Fibroblast of villous mesenchyme (primary cell): ENCODE measurements at places on chromosomes 13 and 19.

- no peak for DNase-seq
Observed at GRCh38 chr13:106286811-106287210, 248.7 kb downstream of the EFNB2 start.

DNA sequence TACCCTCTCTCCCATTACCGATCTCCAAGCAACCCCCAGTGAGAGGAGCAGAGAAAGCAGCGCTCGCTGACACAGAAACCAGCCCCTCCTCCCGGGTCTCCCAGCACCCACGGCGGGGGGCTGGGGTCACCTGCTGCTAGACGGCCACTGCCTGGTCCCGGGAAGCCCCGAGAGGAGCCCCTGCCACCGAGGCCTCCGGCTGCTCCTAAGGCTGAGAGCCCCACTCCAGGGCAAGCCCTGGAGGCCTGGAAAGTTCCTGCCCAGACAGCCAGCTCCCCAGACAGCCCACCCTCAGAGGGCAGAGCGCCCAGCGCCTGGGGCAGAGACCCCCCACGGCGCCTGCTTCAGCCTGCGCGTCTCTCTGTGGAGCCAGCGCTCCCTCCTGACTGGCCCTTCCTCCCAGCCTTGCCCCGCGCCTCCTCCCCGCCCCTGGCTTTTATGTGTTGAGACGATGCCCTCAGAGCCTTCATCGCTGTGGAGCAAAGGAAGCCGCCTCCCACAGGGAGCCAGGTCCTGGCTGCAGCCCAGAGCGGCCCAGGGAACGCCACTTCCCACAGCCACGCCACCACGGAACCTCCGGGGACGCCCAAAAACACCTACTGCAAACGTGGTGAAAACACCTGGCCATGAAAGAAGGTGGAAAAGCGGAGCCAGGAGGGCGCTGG, 51.1 kb downstream of the MLLT1 start:
- DNase-seq, result no peak

DNA sequence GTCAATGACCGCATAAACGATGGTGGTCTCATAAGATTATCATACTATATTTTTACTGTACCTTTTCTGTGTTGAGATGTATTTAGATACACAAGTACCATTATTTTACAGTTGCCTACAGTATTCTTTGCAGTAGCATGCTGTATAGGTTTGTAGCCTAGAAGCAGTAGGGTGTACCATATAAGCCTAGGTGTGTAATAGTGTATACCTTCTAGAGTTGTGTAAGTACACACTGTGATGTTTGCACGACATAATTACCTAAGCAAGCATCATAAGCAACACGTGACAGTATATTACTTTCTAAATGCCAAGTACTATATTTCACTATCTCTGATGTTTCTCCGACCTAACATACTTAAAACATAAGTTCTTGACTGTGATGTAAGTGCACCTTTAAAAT, 2.7 kb downstream of the LPAR6 start:
- DNase-seq, result no peak

DNA sequence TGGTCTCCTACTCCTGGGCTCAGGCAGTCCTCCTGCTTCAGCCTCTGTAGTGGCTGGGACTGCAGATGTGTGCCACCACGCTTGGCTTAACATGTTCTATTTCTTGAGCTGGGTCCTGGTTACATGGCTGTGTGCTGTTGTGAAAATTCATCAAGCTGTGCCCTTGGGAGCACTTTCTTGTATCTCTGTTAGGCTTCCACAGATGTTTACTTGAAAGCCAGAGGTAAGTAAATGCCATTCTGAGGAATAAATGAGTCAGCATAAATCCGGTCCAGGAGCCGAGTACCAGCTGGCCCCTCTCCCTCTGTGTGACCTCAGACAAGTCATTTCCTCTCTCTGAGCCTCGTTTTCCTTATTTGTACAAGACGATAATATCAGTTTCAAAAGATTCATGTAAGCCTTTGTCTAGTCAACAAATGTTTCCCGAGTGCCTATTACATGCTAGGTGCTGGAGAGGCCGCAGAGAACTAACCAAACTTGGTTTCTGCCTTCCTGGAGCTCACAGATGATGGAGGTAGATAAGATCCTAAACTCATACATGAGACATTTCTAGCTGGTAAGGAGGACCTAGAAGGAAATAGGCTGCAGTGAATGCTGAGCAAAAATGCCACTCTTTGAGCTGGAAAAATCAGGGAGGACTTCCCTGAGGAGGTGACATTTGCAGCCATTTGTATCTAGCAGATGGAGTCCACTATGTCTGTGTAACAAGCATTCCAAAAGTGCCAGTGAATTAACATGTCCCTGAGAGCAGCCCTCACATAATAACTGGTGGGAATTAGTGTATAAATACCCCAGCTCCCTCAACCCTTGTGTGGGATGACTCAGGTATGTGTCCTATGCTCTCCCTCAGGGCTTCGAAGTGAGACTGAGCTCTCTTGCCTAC, 2.7 kb upstream of the RASAL3 start:
- peak; percentile 66 for DNase-seq
